Fibroblast of skin of left biceps (primary cell): ENCODE measurements at places on chromosomes 1 and 21.

DNA sequence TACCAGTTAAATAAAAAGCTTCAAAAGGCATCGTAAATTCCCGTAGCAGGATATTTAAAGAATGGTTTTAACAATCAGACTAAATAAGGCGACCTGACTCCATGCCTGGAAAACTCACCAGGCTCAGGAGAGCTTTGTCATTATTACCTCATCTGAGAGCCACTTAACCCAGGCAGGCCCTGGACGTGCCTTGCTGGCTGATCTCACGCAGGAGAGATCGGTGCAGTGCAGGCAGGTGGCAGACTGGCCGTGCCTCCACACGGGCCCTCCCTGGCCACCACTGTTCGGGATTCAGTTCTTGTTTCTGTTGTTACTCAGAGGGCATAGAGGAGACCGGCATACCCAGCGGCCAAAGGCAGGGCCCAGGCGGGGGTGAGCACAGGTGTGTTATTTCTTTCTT lies 6.4 kb downstream of the MT1HL1 start:
- no peak for DNase-seq

DNA sequence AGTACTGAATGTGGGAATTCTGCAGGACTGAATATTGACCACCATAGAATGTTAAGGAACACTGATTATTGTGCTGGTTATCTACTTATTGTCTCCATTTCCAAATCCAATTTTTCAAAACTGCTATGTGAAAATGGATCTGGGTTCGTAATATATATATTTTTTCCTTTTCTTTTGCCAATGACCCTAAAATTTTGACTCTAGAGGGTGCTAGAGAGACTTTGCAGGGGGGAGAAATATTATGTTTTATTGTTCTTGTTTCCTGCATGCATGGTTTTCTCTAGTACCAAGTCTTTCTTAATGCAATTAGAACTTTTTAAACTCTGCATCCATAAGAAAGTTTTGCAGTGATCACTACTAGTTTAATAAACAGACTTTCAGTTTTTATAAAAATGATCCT lies 1256.9 kb downstream of the BRINP3 start:
- no peak for DNase-seq

DNA sequence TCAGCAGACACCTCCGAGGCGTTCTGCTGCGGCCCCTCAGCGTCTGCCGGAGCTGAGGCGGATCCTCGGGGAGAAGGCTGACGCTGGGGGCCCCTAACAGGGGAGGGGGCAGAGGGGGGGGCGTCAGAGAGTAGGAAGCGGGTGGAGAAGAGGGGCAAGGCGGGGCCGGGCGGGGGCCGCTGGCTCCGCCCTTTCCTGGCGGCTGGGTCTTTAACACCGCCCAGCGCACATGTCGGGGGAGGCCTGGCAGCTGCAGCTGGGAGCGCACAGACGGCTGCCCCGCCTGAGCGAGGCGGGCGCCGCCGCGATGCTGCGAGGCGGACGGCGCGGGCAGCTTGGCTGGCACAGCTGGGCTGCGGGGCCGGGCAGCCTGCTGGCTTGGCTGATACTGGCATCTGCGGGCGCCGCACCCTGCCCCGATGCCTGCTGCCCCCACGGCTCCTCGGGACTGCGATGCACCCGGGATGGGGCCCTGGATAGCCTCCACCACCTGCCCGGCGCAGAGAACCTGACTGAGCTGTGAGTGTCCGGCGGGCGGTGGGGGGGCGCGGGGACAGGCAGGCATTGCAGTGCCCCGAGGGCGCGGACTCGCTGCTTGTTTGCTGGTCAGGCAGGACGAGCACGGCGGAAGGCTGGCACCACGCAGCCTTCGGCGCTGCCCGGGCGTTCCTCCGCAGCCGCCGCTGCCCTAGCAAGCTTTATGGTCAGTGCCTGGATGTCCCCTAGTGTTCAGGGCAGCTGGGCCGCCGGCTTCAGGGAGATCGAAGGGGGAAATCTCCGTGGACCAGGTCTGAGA lies at the start of gene NTRK1:
TSS of gene NTRK1 (plus strand) at position 238 of the 796 bp plus-strand sequence. CDS start at position 308, 70 bp downstream.
- DNase-seq = no peak

GRCh38 chr1:35656148-35656862 lies 15.0 kb upstream of the PSMB2 start:
- DNase-seq = no peak

DNA sequence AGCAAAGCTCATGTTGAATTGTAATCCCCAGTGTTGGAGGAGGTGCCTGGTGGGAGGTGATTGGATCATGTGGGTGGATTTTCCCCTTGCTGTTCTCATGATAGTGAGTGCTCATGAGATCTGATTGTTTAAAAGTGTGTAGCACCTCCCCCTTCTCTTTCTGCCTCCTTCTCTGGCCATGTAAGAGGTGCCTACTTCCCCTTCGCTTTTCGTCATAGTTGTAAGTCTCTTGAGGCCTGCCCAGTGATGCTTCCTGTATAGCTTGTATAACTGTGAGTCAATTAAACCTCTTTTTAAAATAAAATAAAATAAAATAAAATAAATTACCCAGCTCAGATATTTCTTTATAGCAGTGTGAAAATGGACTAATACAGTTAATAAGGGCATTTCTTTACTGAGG lies 1025.7 kb downstream of the PLA2G4A start:
- no peak for DNase-seq

DNA sequence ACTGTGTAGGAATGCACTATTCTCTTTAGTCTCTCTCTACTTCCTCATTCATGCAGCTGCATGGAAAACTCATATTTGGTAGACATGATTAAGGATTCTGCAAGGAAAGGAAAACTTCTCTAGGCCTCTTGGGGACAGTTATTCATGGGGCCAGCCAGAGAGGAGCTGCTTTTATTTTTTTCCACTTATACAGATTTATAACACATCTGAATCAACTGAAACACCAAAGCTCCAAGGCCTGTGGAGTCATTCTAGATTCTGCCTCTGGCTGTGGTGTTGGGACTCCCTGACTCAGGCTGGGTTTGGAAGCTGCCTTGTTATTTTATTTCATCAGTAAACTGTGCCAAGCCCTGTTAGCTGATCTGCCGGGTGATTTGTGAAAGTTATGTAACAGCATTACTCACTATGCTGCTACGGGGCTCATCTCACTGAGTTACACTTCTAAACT lies 83.9 kb upstream of the EDEM3 start:
- DNase-seq = peak; percentile 93

- DNase-seq = no peak
These were observed 1.1 kb downstream of the CHML start for GRCh38 chr1:241638909-241639622.

- no peak for DNase-seq
These were observed 66.1 kb downstream of the SKI start for GRCh38 chr1:2294033-2294724.

DNA sequence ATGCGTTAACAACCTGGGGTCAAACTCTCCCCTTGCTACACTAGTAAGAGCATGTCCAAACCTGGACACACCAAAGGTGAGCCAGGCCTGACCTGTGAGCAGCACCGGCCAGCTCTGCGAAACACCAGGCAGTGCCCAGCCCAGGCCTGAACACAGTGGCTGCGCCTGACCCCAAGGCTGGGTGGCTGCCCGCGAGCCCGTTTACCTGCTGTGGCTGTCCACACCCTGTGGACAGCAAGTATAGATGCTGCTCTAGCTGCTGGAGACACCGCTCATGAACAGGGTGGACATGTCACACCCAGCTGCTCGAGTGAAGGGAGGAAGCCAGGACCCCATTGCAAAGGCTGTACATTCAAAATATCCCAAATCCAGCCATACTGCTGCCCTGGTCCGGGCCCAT lies 7.6 kb upstream of the CCDC27 start:
- DNase-seq = no peak

DNA sequence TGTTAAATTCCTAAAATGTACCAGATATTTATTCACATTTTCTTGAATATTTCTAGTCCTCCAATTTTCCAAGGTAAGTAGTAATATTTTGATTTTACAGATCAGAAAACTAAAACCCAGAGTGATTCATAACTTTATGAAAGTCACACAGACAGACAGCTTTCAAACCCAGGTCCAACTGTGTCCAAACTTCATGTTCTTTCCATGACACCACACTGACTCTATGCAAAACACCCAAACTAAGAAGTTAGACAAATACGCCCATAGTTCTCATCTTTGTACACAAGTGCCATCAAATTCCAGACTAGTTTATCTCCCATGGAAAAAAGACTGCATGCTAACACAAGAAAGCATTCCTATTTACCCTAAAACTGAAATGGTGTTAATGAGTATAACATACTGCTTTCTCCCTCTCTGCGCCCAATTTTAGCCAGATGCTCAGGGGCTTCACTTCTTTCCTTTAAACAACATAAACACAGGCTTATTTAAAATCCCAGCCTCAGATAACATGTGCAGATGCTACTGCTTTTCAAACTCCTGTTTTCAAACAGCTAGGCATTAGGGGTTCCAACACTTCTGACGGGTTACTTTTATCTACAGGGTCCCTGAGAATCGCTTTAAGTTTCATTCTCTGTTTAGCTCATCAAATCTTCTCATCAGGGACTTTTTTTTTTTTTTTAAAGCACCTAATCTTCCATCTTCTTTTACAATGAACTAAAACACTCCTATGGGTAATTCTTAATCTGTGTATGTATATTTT lies 44.6 kb downstream of the WASF2 start:
- DNase-seq = no peak

DNA sequence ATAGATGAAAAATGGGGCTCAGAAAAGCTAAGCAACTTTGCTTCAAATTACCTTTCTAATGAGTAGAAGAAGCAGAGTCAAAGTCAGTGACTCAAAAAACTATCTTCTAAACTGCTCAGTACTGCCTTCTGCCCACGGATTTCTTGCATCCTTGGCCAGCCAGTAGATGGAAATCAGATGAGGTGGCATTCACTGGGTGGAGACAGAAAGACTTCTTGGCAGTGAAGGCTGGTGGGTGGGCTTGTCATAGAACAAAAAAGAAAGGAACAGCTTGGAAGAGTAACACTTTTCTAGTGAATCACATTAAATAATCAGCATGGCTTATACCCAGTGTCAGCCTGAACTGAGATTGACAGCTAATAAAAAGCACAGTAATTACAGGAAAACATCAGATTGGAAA lies 170.7 kb downstream of the ST6GALNAC5 start:
- DNase-seq = no peak

- no peak for DNase-seq
These were observed 46.0 kb downstream of the RPL5 start for GRCh38 chr1:92877792-92878191.

DNA sequence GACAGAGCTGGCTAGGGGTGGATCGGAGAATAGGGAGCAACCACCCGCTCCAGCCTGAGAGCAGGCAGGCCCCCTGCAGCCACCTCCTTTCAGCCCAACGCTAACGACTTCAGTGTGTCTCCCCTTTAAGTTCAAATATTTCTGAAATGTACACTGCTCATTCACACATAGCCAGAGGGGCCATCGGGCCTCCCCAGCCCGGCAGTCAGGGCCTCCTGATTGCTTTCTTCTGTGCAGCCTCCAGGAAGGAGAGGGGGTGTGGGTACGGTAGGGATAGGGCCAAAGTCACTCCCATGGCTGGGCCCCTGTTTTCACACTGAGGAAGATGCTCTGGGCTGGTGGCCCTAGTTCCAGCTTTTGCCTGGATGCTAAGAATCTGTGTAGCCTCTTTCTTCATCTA lies 64.8 kb downstream of the EPHB2 start:
- DNase-seq = no peak

DNA sequence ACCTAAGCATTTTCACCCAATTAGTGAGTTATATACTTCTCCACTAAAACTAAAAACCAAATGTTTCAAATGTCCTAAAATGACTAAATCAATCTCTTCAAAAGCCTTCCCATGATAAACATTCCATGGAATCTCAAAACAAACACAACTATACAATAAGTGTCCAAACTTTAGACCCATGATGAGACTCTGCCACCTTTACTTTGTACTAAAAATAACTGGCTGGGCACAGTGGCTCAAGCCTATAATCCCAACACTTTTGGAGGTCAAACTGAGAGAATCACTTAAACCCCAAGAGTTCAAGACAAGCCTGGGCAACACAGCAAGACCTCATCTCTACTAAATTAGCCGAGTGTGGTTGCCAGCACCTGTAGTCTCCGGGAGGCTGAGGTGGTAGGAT lies 87.4 kb downstream of the EIF4G3 start:
- DNase-seq = no peak

GRCh38 chr1:55867304-55867843 lies 652.2 kb upstream of the USP24 start:
- no peak for DNase-seq

DNA sequence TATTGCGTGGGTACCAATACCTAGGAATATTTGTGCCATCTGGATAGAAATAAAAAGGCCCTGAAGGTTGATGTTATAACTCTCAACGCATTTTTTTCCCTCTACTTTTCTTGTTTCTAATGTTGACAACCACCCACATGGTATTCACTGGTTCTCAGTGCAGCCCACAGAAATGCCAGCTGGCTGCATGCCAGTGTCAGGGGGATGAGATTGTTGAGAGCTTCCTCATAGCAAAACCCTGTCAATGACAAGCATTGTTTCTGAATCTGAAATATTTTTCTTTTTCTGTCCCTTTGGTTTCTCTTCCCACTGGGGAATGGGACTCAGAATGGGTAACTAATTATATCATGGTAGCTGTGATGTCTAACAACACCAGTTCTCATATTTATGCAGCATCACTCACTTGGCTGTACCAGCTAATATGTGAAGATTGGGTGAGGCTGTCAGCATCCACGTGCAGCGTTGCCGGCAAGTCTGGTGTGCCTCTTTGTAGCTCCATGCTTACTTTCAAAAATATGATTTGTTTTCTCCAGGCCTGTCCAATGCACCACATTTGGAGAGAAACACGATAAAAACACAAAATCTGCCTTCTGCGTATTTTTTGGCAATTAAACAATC lies 284.6 kb downstream of the PTBP2 start:
- DNase-seq = peak; percentile 62

DNA sequence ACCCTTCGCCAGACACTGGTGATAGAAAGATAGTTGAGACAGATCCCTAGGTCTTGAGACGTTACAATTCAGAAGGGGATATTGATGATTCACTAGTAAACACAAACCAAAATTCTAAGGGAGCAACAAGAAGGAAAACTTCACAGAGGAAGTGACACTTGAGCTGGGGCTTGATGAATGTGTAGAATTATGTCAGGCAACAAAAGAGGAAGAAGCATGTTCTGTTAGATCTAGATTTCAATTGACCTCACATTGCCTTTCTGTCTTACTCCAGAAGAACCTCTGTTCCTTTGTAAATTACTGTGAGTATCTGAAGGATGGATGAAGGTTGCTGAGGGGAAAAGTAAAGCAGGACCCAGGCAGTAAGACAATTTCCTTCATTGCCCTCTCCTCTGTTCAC lies 328.2 kb downstream of the KCTD3 start:
- DNase-seq = no peak

GRCh38 chr1:219580009-219580676 lies 32.8 kb downstream of the ZC3H11B start:
- no peak for DNase-seq

- no peak for DNase-seq
These were observed 48.7 kb upstream of the KIRREL1 start for GRCh38 chr1:157944663-157945280.
